ENCODE measurements at places on chromosomes 16 and 17. TPM values are rescaled to one million over a fixed set of nuclear protein-coding genes. Genes with fewer than 3 reads are reported as not detected.
A peak's percentile ranks its signal among the peaks of the same experiment; 100 is the strongest.

Gene SPECC1
- total RNA-seq: 16.8 TPM

Gene CES1
- not detected for total RNA-seq

Gene SLC13A5
- not detected for total RNA-seq

GRCh38 chr17:56937687-56938086, 23.2 kb downstream of the COIL start:
- DNase-seq: peak; percentile 32

DNA sequence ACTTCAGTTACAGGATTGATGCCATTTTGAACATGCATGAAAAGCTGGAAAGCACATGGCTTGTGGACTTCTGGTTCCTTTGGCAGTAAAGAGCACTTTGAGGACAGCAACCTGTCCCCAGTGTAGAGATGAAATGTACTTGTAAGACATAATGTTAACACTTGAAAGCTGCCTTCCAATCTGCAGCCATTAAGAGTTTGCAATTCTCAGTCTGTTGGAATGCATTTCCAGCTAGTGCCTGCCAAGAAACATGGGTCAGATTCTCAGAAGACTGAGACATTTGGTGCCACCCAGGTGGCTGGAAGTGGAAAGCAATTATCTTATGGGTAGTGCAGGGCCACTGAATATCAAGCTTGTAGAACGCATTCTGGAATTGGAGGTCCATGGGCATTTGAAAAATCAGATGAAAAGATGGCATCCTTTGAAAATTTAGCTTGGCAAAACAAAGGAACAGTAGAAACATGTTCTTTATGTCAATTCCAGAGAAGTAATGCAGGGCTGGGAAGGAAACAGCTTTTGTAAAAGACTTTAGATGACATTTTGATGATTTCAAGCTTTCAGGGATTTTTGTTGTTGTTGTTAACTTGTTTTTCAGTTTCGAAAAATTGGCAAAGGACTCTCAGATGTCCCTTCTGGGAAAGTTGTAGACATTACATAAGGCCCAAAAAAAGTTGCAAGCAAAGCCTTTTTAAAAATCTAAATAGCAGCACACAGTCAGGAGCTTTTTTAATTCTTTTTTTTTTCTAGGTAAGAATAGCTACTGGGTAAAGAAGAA, 147.0 kb downstream of the ABCA8 start:
- peak; percentile 32 for DNase-seq

Gene HS3ST3B1
- 2.3 TPM for total RNA-seq

- DNase-seq: peak; percentile 47
Measured at GRCh38 chr16:67865318-67865717, 7.5 kb upstream of the EDC4 start.

DNA sequence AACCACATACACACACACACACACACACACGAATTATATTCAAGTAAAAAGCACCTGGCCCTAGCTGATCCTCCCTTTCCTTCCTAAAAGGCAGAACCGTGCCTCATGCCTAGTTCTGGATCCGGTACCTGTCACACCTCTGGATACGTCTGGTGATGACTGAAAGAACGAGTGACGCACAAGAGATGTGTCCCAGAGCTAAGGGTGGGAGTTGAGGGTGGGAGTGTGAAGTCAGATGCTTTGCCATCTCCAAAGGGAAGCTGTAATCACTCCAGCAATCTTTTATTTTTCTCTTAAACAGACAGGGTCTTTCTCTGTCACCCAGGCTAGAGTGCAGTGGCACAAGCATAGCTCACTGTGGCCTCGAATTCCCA, 26.5 kb upstream of the GSG1L start:
- no peak for DNase-seq

DNA sequence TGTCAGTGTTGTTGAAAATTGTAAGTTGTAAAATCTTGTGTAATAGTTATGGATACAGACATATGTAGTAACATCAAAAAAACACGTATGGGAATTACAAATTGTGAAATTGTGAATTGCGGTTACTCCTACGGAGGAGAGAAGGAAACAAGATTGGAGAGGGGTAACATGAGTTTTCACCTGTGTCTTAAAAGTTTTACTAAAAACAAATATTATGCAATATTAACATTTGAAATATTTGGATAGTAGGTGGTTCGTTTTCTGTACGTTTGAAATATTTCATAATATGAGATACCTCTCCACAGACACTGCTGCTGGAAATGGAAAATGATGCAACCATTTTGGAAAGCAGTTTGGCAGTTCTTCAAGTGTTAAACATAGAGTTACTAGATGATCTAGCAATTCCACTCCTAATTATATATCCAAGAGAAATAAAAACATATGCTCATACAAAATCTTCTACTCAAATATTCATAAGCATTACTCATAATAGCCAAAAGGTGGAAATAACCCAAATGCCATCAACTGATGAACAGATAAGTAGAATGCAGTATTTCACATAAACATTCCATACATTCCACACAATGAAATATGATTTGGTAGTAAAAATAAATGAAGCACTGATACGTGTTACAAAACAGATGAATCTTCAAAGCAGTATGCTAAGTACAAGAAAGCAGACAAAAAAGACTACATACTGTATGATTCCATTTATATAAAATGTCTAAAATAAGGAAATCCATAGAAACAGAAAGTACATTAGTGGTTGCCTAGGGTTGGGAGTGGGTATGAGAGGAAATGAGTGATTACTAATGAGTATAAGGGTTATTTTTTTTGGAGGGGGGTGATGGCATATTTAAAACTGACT, 40.7 kb upstream of the ABCA10 start:
- DNase-seq: peak; percentile 79

- no peak for DNase-seq
Measured at GRCh38 chr16:69469807-69470561, 45.6 kb downstream of the CYB5B start.

Gene CXCL16
- total RNA-seq: 2.6 TPM

DNA sequence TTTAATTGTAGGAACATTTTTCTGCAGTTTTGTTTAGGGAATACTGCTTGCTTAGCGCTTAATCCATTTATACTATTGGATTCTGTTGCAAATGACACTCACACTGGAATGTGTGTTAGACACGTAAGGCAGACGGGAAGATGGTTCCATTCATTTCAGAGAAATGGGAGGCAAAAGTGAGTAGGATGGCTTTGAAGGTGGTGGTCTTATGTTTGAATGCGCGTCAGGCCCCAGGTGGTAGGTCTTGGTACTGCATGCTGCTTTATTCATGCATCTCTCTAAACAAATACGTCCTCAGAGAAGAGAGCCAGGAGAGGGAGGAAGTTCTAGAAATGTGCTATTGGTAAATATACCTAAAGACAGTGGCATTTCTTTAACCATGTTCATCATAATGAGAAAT, 997.6 kb upstream of the RBFOX1 start:
- DNase-seq: no peak

Gene CCDC40
- 5.2 TPM for total RNA-seq

DNA sequence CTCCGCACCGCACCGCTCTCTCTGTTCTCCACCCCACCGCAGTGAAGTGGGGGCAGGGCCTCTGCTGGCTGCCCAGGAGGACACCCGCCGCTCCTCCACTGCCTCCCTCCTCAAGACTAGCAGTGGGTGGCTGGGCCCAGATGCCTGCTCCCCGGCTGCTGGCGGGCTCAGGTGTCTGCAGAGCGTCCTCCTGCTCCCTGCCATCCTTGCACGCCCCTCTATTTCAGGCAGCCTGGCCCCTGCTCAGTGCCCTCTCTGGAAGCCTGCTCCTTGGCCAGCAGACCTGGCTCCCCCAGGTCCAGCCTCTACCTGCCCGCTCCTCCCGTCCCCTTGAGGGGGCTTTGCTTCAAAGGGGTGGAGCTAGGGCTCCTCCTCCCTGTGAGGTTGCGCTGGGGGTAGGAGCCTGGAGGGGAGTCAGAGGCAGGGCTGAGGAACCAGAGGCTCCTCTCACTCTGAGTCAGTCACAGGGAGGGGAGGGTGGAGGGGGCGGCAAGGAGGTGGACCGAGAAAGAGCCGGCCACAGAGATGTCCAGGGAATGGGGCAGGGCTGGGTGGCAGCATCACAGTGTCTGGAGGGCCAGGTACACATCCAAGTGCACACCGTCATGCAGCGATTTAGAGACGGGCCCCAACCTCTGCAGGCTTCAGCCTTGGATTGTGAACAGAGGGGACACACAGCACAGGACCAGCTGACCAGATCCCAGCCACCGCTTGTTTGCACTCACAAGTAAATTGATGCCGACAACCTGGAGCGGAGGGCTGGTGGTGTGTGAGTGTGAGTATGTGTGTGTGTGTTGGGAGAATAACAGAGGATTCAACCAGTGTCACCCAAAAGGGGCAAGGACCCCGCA, 9.8 kb upstream of the TMEM92 start:
- DNase-seq: peak; percentile 39

Gene MT1F
- 0.18 TPM for total RNA-seq
